ENCODE measurements at places on chromosomes 12 and 14.

- no peak for DNase-seq
Measured at GRCh38 chr14:86334355-86334754, 804.4 kb downstream of the FLRT2 start.

- DNase-seq: no peak
Measured at GRCh38 chr12:103470664-103471063, 25.1 kb downstream of the C12orf42 start.

DNA sequence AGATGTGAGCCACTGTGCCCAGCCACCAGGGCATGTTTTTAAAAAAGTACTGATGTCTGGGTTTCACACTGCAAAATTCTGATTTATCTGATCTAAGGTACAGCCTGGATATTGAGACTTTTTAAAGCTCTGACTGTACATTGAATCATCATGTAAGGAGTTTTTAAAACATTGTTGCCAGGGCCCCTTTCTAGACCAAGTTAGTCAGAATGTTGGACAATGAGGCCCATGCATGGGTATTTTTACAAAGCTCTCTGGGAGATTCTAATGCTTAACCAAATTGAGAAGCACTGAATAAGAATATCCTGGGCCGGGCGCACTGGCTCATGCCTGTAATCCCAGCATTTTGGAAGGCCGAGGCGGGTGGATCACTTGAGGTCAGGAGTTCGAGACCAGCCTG lies 16.7 kb downstream of the TMEM19 start:
- no peak for DNase-seq

- no peak for DNase-seq
Measured at GRCh38 chr12:124057691-124058090, 84.7 kb downstream of the ZNF664 start.

GRCh38 chr14:89723930-89724627 lies 230.5 kb downstream of the EFCAB11 start:
- no peak for DNase-seq

DNA sequence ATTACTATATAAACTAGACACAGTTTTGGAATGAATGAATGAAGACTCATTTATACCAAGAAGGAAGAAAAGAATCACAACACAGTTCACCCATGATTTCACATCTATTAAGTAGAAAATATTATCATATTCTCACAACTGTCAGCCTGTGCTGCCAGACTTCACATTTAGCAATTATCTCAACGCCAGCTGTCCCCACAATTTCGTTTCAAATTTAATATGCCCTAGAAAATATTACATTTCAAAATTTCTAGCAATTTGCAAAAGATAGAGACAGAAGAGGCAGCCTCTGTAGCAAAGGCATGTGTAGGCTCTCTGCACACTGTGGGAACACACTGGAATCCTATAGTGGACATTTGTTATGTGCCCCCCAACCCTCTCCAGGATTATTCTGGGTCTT lies 83.6 kb downstream of the ANKS1B start:
- DNase-seq: no peak

DNA sequence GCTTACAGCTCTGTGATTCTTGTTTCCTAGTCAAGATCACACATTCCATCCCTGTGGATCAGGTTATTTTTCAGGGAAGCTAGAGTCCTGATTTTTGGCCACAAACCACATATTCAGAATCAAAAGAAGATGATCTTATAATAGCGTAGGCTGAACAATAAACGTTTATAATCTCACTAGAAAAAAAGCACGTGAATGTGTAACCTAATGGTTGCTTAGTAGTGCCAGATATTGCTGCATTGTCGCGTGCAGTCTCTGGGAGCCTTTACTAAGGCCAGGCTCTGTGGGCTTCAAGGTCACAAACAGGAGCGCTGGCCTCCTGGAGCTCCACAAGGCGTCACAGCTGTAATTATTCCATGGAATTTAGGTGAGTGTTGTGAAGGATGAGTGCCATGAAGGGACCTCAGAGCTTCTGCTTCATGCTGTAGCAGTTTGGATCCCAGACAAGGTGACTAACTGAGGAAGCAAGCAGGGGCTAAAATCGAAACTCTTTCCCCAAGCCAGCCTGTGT lies 17.4 kb downstream of the CDKN1B start:
- no peak for DNase-seq

DNA sequence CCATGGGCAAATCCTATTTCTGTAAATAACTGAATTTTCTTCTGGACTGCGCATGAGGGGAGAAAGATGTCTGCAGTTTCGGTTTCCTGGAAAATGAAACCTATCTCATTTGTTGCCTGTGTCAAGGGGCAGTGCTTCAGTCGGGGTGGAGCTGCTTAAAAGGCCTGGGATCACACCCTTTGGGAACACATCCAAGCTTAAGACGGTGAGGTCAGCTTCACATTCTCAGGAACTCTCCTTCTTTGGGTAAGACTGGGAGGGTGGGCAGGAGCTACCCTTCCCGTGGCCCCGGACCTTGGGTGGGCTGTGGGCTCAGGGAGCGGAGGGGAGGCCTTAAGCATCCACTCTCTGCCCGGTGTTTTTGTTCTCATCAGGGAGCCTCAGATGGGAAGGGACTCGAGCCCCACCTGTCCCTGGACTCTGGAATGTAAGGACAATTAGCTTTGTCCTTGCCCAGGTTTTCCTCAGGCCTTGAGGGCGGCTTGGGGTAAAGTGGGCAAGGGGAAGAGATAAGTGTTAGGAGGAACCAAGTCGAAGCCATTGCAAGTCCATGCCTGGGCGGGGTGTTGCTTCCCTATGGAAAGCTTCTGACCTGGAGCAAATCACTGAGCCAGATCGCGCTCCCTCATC lies at the start of gene IFI27:
IFI27 (plus strand) TSS at position 185 of the 630 bp plus-strand sequence.
- no peak for DNase-seq

- DNase-seq: no peak
Measured at GRCh38 chr14:36942522-36943245, 229.7 kb downstream of the SLC25A21 start.

DNA sequence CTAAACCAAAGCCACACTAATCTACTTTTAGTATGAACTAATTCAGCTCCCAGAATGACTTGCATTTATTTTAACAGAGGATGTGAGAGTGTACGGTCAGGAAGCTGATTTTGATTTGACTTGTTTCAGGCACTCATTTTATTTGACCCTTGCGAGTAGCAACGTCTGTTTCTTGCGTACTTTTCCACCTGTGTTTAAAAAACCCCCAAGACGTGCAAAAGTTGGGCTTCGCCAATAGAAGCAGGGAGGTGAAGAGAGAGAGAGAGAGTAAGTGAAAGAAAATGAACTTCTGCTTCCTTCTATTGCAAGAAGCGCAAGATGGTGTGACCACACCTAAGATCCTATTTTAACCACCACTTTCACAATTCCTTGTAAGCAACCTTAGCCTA lies 6.7 kb upstream of the SLC15A4 start:
- DNase-seq: no peak

GRCh38 chr12:15276088-15276698 lies 46.1 kb upstream of the PTPRO start:
- DNase-seq: no peak

GRCh38 chr12:40559865-40560264 lies 132.4 kb upstream of the CNTN1 start:
- no peak for DNase-seq

DNA sequence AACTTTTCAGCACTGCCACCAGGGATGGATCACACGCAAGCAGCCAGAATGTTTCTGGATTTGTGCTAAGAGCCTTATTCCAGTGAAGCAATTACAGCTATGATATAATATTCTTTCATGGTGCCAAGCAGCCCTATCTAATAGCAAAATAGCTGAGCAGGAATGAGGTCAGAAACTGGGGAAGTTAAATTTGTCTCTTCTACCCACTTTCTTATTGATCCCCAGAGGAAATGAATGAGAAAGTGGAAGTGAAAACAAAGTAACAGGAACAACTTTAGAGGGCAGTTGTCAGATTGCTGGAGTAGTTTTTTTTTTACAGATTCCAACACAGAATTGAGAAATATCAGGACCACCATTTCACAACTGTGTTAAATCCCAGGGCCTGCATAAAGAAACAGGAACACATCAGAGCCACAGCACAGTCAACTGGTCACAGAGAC lies 44.8 kb downstream of the GCH1 start:
- no peak for DNase-seq

DNA sequence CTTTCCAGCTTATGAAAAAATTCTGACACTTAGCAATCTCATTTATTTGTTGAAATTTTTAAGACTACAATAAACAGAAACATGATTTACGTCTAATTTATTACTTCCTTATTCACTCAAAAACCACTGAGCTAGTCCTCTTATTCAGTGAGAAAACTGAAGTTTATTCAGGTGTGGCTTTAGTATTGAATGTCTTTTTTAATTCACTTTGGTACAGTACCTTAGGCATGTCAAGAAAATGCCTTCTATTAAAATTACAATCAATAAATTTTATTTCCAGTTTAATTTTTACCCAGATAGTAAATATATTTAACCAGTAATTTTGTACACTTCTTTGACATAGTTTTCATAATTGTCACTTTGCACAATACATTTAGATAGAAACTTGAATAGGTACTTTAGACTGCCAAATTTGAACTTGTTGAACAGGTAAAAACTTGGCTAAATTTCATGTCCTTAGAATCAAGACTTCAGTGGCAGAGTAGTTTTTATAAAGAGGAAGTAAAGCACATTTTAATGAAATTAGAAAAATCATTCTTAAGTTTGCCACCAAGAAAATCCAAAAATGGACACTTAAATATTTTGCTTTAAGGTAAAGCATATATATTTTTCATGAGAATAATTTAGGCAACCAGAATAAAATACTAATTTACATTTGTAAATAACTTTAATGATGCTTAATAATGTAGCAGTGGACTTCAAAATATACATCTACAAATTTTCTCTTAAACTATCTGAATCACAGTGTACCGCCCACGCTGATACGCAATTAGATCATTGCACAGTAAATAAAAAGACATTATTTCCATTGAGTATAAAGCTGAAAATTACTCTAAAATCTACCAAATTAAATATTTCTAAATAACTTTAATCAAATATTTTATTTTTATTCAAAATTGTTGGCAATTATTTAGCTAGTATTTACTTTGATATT lies 159.1 kb downstream of the RASSF9 start:
- no peak for DNase-seq

- peak; percentile 79 for DNase-seq
Measured at GRCh38 chr12:52036587-52037171, 14.6 kb upstream of the NR4A1 start.

- DNase-seq: no peak
Measured at GRCh38 chr12:119334430-119335170, at the start of gene CCDC60. Gene CCDC60, plus strand, starts transcription at chr12:119334729. Its CDS starts 448 bp downstream, at chr12:119335177.

- DNase-seq: no peak
Measured at GRCh38 chr14:81567302-81567701, 33.6 kb upstream of the SEL1L start.

GRCh38 chr14:86055512-86056075 lies 525.6 kb downstream of the FLRT2 start:
- DNase-seq: no peak

- no peak for DNase-seq
Measured at GRCh38 chr14:96497586-96497985, 4.6 kb upstream of the PAPOLA start.

DNA sequence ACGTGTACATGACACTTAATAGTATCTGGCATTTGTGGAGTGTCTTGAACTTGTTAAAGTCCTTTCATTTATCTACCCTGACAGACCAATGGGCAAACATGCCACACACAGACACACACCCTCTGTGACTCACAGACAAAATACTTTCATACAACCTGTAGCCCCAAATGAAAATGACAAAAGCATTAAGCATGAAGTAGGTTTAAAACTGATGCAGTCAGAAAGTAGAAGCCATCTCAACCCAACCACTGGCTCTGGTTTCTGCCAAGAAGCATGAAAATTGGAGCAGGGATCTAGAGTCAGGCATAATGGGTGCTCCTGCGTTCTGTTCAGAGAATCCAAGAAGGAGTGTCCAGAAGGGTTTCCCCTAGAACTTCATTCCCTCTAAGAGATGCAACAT lies 23.1 kb upstream of the KRT77 start:
- no peak for DNase-seq

DNA sequence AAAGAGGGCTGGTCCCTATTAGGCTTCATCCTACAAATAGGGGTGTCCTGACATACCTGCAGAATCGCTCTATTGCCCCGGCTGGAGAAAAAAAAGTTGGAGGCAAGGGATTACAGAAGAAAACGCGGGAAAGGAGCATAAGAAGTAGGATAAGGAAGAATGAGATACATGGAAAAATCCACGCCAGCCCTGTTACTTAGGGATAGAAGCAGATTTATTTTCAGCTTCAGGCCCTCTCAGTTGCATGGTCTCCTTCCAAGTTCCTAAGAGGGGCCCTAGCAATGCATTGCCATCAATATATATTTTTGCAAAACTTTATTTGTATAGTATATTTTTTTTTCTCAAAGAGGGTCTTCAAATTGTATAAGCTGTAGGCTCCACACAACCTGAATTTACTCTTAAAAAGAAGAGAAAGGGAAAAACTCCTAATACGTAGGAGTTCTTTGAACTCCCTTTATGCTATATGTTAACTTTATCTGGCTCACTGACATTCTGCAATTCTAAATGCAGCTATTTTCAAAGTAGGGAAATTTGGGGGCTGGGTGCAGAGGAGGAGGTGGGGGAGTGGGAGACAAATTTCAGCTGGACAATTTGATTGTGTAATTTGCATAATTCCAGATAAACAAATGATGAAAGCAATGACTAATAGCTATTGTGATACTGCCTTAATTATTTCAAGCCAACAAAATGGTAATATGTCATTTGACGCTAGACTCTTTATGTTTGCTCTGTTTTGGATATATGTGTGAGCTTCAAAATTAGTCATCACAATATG lies 137.7 kb upstream of the TRHDE start:
- DNase-seq: no peak

DNA sequence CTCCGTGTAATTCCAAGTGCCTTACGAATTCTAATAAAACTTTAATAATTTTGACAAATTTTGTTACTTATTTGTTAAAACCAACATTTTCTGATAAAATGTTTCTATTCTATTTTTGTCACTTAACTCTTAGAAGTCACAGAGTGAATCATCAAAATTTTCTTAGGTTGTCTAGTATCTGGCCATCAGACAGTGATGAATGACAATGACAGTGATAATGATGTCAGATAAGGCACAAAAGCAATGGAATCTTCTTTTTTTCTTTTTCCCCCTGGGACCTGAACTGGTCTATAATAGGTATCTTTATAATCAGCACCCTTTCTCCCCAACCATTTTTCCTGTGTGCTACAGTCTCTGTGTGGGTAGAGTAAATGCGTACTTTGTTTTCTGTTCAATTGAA lies 407.3 kb downstream of the SOX5 start:
- DNase-seq: no peak

GRCh38 chr14:29352706-29353080 lies 575.0 kb downstream of the PRKD1 start:
- DNase-seq: no peak

Data from stimulated activated CD8-positive, alpha-beta memory T cell treated with anti-CD3 and anti-CD28 coated beads, Interleukin-15, amount 100 ng/mL, for 4 hours (primary cell).